ENCODE measurements at places on chromosomes 6 and 20. TPM values are rescaled to one million over a fixed set of nuclear protein-coding genes. Genes with fewer than 3 reads are reported as not detected.
A peak's percentile ranks its signal among the peaks of the same experiment; 100 is the strongest.

The MAK gene
- total RNA-seq, result 0.62 TPM

DNA sequence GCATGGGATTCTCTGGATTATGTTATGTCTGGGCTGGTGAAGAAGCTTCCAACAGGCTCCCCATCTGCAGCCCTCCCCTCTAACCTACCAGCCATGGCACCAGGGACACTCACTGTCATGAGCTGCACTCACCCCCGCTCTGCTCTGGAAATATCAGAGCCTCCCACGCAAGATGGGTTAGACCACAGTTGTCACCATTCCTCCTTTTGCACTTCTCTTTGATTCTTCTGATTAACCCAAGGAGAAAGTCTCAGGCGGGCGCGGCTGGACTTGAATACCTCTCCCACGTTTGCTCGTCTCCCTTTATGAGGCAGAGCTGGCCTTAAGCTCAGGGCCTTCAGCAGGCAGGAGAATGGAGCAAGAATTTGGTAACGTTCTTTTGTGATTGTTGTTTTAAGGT is 128.1 kb downstream of the CEBPB start:
- DNase-seq, result no peak

GRCh38 chr6:161141173-161141572 is 132.7 kb downstream of the AGPAT4 start:
- no peak for DNase-seq

- DNase-seq, result peak; percentile 11
Measured at GRCh38 chr6:125791151-125791819, 525 bp downstream of the NCOA7 start.

- no peak for DNase-seq
Measured at GRCh38 chr20:4821590-4821989, 99.9 kb downstream of the PRND start.

- DNase-seq, result no peak
Measured at GRCh38 chr6:166757232-166758135, 130.4 kb upstream of the RPS6KA2 start.
